ENCODE measurements at places on chromosomes 6 and 20.
A peak's percentile ranks its signal among the peaks of the same experiment; 100 is the strongest.

- DNase-seq = no peak
Measured at GRCh38 chr6:161166677-161167076, 107.2 kb downstream of the AGPAT4 start.

DNA sequence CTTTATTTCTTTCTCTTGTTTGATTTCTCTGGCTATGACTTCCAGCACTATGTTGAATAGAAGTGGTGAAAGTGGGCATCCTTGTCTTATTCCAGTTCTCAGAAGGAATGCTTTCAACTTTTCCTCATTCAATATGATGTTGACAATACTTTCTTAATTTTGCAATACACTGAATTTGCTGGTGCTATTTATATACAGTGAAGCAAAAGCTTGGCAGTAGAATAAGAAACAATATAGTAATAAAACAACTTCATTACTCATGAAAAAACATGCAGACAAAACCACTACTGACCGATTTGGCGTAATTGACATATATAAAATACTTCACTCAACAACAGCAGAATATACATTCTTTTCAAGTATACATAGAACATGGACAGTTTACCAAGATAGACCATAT lies 96.4 kb downstream of the CFAP61 start:
- DNase-seq = no peak

DNA sequence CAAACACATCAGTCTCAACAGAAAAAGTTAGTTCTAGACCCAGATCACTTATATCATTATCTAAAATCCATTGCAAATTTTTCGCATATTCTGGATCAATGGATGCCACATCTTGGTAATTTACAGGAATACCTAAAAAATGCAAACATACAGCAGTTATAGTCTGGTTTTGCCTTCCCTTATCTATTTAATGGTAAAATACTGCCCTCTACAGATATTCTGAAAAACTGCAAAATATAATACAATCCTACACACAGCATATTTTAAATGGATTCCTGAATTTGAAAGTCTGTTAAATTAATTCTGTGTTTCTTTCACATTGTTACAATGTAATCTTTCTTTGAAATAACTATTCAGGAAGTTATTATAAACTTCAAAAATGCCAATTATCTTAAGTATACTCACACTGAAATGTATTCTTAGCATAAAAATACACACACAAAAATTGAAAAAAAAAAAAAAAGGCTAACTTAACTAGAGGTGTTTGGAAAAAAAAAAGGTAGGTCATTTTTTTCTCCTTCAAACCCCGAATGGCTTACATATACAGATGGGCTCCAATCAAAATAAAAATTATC lies 88.4 kb downstream of the HACE1 start:
- no peak for DNase-seq

DNA sequence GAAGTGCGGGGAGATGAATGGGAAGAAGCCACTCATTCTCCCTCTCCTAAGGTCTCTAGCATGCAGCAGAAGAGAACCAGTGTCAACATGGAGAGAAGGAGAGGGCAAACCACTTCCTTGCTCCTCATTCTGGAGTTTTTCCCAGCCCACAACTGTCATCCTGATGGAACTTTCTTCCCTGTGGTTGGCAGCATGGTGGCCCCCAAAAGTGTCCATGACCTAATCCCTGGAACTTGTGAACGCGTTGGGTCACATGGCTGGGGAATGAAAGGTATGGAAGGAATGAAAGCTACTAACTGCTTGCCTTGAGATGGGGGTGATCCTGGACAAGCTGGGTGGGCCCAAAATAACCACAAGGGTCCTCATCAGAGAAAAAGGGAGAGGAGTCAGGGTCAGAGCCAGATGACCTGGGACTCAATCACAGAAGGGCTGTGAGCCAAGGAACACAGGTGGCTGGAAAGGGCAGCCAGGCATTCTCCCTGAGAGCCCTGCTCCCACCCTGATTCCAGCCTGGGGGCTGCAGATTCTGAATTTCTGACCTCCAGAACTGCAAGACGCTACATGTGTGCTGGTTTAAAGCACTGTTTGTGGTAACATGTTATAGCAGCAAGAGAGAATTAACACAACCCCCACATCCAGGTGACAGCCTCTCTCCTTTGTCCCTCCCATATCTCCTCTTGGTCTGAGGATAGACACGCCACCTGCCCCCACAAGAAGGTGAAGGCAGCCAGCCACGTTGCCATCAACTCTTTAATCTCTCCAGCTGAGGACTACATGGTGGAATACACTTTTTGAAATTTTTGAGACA lies 63.2 kb downstream of the PYGB start:
- no peak for DNase-seq

- no peak for DNase-seq
Measured at GRCh38 chr20:3710703-3711483, 1.5 kb downstream of the SIGLEC1 start.

DNA sequence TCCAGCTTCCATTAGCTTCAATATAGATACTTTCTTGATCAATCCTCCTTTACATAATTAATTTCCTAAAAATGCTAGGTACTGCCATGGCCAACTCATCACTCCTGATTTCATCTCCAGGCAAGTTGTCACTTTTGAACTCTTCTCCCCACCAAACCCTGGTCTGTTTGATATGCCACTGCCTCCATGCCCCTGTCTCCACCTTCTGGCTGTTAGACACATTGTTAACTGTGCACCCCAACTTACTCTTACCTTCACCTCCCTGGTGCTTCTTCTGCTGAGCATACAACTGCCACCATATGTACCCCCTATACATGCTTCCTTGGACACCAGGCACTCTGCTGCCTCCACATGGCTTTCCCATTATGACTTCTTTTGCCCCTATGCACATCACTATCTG lies 21.9 kb upstream of the AIG1 start:
- DNase-seq = no peak

DNA sequence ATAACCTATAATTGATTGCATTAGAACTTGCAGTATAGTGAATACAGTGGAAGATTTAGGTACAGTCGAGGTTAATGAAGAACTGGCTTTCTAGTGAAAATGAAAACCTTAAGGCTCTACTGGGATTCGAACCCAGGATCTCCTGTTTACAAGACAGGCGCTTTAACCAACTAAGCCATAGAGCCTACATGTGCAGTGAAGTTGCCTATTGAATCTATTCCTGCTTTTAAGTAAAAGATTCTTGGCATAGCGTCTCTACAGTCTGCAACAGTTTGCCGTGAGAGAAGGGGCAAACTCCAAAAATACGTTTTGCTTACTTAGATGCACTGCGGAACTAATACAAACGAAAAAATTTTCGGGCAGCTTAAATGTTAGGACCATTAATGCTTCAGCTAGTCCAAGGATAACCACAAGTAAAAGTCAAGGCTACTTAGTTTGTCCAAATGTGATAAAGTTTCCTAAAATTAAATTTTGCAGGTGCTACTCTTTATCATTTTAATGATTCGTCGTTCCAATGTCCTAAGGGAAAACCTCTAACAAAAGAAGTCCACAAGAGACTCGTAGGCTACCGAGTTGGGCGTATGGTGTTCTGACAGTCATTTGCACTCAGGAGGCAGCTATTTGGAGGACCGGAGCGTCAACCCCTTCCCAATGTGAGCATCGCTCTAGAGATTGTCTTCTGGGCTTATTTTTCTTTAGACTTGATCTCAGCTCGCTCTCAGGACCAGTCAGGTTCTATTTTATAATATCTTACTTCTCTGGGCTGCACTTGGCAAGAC lies 31.3 kb upstream of the ZSCAN23 start:
- DNase-seq = peak; percentile 67
